ENCODE measurements at places on chromosomes 5 and 9.

DNA sequence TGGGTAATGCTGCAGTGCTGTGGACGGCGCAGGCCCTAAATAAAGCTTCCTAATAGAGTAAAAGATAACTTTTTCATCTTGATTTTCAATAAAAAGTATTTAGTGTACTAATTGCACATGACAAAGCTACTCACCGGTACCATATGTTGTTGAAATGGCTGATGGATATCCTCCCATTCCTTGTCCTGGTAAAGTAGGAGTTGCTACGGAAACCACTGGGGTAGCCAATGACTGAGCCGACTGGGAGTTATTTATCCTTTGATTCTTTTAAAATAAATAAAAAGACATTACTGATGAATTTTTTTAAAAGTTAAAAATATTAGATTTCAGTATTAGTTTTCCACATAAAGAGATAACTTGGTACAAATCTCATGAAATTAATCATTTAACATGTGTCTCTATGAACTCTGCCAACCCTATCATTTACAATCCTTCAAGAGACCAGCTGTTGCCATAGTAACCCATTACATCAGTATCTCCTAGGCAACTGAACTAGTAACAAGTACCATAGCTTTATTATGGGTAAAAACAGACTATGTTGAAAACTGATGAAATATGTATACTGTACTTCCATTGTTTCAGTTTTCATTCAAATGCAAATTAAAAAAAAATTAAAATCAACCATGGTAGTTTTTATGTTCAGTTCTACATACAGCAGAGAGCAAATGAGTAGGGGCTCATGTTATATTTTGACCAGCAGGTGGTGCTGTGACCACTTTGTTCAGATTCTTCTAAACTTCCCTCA is 153.7 kb downstream of the MEF2C start:
- DNase-seq = peak; percentile 76

GRCh38 chr5:116411101-116411571 is 163.5 kb downstream of the SEMA6A start:
- no peak for DNase-seq

DNA sequence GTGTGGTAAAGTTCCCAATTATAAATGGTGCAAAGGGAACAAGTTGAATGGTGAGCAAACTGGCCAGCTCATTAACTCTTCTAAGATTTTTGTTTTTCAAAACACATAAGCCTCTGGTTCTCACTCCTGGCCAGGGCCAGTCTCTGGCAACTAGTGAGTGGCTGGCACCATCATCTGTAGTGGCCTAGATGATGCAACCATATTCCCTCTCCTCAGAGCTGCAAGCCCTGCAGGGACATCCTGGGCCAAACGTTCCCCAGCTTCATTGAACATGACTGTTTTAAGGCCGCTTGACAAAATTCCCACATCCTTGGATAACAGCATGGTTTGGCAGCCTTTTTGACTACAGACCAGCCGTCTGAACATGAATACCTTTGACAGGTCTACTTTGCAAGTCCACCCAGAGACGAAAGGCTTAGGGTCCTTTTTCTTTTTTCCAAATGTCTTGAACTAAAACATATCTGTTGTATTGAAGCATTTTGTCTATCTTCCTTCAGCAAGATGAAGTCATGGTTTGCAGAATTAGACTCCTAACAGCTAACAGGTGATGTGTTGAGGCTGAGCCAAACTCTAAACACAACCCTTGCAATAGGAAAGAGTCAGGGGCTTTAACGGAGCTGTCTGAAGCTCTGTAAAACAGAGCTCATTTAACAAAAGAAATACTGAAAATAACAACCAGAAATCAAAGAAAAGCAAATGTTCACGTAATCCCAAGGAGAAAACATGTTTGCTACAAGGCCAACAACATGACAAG is 23.8 kb downstream of the MACROH2A1 start:
- DNase-seq = peak; percentile 62

DNA sequence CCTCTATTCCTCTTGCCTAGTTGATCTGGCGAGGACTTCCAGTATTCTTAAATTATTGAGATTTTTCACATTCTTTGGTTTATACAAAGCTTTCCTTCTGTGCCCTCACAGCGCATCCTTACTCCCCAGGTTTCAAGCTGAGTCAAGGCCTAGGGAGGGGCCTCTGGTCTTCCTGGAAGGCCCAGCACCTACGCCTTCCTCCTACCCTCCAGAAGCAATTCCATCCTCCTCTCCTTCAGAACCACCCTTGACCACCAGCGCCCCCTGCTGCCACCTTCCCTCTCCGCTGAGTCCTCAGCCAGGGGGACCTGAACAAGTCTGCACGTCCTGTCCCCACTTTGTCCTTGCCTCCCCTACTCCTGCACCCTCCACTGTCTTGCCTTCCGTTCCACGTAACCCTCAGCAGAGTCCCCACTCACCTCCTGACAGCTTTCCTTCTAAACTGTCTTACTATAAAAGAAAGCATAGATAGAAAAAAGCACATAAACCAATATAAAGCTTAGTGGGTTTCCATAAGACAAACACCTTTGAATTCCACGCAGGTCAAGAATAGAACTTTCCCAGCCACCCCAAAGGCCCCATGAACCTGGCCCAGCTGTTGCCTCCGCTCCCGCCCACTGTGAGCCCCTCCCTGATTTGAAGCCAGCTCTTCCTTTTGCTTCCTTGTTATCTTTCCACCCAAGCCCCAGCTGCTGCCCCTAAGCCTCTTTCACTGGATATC is 63.0 kb upstream of the CTSL start:
- DNase-seq = peak; percentile 66

DNA sequence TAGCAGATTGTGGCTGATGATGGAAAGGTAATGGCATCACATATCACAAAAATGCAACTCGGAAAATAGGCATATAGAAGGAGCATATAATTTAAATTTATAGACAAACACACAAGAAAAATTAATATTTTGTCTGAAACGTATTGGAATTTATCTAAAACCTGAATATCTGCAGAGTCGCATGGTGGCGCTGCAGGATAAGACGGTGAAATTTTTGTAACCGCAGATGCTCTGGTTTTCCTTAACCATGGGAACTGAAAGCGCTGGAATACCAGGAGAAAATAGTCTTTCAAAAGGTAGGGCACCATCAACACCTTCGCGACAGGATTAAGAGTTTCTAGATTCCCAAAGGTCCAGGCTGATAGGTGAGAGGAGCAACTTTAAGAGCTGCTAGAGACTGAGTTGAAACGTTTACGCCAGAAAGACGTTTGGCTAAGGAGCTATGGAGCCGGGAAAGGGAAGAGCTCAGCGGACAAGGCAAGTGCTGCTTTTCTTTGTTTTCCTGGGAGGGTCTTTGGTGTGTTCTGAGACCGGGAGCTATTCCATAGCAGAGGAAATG is 11.0 kb upstream of the PCDHB15 start:
- DNase-seq = peak; percentile 5

- no peak for DNase-seq
Observed at GRCh38 chr5:177195307-177195952, 61.9 kb downstream of the NSD1 start.

DNA sequence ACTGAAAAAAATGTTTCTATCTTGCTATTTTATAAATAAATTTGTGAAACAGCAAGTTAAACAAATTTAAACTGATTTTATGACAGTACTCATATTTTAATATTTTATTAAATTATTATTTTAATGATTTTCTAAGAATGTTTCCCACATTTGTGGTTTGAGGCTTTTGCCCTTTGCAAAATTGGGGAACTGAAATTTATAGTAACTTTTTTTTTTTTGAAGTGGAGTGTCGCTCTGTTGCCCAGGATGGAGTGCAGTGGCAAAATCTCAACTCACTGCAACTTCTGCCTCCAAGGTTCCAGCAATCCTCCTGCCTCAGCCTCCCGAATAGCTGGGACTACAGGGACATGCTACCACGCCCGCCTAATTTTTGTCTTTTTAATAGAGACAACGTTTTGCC is 7.2 kb upstream of the ADGRV1 start:
- no peak for DNase-seq

DNA sequence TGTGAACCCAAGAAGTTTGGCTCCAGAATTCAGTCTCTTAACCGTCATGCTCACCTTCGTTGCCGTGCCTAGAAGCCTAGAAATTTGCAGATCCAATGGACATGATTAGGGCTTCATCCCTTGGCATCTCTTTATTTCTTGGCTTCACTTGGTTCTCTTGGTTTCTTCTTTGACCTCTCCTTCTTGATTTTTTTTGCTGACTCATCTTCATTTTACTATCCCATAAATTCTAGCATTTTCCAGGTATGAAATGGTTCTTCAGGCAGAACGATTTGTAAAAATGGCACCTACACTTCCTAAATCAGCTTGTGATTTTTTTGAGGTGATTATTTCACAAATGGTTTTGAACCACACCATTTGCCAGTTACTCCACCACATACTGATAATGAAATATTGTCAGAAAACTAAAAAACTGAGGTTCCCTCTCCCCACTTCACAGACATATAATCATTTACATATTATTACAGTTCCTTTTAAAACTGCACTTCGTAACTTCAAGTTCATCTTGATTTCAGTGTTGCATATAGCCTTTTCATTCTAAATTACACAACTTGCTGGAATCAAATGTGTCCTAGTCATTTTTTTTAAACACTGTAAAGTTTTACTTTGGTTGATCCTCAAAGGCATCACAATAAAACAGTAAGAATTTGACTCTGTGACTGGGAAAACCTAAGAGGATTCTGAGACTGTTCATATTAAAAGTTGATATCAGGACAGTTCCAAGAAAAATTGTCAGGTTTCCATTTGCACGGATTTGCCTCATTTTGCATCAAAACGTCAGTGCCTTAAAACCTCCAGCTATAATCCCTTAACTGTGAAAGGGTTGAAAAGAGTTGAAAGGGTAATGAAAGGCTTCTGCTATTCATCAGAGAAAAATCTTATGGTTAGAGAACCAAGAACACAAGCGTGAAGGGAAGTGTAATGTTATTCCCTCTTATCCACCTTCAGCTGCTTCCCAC is 8.9 kb upstream of the NREP start:
- DNase-seq = no peak

GRCh38 chr5:124649491-124650146 is 96.8 kb downstream of the ZNF608 start:
- peak; percentile 94 for DNase-seq

GRCh38 chr9:114732823-114733222 is 50.8 kb upstream of the TEX48 start:
- no peak for DNase-seq

- peak; percentile 63 for DNase-seq
Observed at GRCh38 chr5:96997265-96997859, 61.5 kb downstream of the LNPEP start.

GRCh38 chr9:121816845-121817450 is 165.5 kb downstream of the DAB2IP start:
- no peak for DNase-seq

- no peak for DNase-seq
Observed at GRCh38 chr5:66273121-66273520, 129.0 kb downstream of the SREK1 start.

DNA sequence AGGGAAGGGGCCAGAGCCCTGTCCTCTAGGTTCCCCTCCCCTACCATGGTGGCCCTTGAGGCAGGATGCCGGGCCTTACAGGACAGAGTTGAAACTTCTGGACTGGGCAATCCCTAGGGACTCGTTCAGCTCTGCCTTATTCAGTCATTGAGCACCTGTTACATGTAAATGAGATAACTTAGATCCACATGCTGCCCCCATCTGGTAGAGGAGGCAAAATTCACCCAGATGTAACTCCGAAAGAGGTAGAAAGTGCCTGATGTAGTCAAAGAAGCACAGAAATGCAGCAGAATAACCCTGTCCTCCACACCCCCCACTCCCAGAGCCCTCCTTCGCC is 1.5 kb downstream of the GGTA1 start:
- DNase-seq = peak; percentile 64

DNA sequence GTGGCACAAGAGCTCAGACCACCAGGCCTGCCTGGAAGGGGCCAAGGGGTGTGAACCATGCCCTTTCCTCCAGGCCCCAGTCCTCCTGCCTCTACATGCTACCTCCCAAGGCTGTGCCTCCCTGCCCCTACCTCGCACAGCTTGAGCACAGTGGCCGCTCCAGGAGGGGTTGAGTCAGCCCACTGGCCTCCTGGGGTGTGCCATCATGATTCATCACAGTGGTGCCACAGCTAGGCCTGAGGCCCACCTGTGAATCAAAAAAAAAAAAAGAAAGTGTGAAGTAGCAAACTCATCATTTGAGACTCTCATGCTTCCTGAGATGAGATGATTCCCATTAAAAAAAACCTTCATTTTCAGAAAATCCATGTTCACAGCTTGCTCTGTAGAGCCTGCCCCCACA is 240.5 kb downstream of the HSPA4 start:
- DNase-seq = no peak

DNA sequence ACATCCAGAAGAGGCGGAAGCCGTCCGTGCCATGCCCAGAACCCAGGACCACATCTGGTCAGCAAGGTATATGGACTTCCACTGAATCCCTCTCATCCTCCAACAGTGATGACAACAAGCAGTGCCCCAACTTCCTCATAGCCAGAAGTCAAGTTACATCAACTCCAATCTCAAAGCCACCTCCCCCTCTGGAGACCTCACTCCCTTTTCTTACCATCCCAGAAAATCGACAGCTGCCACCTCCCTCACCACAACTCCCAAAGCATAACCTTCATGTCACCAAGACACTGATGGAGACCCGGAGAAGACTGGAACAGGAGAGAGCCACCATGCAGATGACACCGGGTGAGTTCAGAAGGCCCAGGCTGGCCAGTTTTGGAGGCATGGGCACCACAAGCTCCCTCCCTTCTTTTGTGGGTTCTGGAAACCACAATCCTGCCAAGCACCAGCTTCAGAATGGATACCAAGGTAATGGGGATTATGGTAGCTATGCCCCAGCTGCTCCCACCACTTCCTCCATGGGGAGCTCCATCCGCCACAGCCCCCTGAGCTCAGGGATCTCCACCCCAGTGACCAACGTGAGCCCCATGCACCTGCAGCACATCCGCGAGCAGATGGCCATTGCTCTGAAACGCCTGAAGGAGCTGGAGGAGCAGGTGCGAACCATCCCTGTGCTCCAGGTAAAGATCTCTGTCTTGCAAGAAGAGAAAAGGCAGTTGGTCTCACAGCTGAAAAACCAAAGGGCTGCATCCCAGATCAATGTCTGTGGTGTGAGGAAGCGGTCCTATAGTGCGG is 130.3 kb upstream of the DMRT1 start:
- DNase-seq = no peak

- no peak for DNase-seq
Observed at GRCh38 chr5:179271428-179271734, 73.9 kb downstream of the ADAMTS2 start.

GRCh38 chr9:79889369-79889768 is 317.6 kb downstream of the TLE4 start:
- no peak for DNase-seq

GRCh38 chr5:82439750-82440445 is 161.7 kb upstream of the RPS23 start:
- no peak for DNase-seq
